NK-92 treated with Interleukin-12 subunit alpha and Interleukin-12 subunit beta, amount 100 ng/mL, for 24 hours (cell line): ENCODE measurements at places on chromosomes 6 and 20.

DNA sequence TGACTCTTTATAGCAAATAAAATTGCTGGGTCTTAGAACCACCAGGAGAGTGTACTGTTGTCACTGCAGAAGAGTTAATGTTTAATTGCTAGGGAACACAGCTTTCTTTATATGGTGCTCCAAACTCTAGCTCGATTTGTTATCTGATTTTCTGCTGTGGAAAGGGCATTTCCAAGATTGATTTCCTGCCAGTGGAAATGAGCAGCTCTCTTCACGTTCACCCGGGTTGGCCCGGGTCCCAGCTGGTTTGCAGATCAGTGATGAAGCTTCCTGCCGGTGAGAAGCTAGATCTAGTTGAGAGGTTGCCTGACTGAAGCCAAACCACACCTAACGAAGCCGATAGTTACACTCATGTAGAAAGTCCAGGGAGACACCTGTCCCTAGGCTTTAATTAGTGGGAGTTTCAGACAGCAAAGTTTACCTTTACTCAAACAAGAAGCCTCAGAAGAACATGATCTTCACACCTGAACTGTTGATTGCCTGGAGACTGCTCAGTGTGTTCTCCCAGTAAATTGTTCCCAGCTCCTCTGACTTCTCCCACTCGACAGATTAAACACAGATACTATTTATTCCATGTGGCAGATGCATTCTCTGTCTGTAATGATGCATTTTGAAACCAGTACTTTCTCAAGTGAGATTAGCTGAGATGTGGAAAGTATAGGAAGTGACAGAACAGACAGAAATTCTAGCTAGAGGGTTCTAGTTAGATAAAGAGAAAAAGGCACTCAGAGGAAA is 27.8 kb downstream of the PAQR8 start:
- DNase-seq, result peak; percentile 26

GRCh38 chr6:36639171-36639808 is 39.2 kb upstream of the CDKN1A start:
- DNase-seq, result no peak

GRCh38 chr20:52552181-52552872 is 360.7 kb upstream of the ZFP64 start:
- DNase-seq, result no peak

- DNase-seq, result no peak
Observed at GRCh38 chr6:27293436-27294098, 18.5 kb downstream of the POM121L2 start.

- DNase-seq, result no peak
Observed at GRCh38 chr20:18750735-18751134, 62.8 kb upstream of the SCP2D1 start.

DNA sequence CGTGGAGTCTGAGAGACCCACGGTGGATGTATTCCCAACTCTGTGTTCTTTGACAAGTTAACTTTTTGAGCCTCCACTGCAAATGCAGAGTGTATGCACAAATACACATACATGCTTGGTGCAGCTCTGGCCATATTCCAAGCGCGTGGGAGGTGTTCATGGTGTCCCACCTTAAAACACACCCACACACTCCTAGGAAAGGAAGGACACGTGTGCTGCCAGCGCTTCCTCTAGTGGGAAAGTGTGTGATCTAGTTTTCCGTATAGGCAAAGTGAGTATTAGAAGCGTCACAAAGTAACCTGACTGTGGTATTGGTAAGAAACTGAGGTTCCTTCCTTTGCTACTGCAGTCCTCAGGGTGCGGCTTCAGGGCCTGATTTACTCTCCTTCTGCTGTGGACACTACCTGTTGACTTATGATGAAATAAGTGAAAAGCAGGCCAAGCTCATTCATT is 36.0 kb upstream of the MPC1 start:
- DNase-seq, result no peak

- no peak for DNase-seq
Observed at GRCh38 chr20:2672446-2672845, 8.4 kb upstream of the IDH3B start.

DNA sequence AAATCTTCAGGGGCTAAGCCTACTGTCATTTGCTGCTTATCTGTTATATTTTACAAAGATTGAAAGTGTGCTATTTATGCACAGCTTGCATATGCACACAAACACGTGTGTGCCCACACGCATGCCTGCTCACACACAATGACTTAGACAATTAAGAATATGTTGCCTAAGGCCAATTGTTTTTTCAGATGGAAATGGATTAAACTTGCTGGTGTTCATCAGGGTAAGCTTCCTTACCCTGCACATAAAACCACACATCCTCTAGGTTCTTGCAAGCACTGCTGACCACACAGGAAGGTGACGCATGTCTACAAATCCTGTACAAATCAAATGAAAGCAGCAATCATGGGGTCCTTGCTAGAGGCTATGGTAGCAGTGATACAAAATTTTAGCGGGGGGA is 58.4 kb downstream of the GJA10 start:
- DNase-seq, result peak; percentile 62

GRCh38 chr20:32547753-32548034 is 37.4 kb downstream of the NOL4L start:
- DNase-seq, result no peak

DNA sequence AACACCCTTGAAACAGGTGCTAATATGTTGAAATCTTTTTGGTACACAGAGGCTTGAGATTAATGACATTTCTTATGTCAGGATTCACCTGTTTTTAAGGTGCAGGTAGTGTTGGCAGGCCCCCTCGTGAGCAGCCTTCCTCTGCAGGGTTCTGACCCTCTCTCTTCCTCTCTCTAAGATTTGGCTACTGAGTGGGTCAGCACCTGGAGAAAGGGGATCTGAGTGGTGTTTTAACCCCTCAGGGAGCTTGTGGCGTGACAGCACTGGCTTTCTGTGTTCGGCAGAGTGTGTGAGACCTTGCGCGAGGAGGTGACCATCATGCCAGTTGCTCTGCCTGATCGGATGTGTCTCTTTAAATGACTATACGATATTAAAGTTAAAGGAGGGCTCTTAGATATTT is 37.1 kb downstream of the HIVEP1 start:
- no peak for DNase-seq

- no peak for DNase-seq
Observed at GRCh38 chr6:159689001-159689400, 4.0 kb downstream of the SOD2 start.

DNA sequence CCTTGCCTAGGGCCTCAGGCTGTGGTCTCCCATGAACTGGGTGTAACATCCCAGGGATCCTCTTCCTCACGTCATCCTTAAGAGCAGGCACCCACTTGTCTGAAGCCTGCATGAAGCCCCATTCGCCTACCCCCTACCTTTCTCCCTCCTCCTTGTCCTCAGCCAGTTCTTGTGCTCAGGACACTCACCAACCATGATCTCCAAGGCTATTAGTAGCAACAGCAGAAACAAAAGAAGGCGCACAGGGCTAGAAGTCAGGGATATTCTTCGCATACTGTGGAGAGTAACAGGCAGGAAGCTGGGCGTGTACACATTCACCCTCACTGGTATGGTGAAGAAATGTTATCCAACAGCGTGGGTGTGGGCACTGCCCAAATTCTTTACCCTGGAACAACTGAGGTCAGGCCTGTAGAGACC is 7.3 kb downstream of the RAET1E start:
- no peak for DNase-seq

- DNase-seq, result no peak
Observed at GRCh38 chr6:158571826-158572652, 12.1 kb downstream of the TMEM181 start.

- DNase-seq, result no peak
Observed at GRCh38 chr6:72616406-72617015, 5.4 kb upstream of the KCNQ5 start.

DNA sequence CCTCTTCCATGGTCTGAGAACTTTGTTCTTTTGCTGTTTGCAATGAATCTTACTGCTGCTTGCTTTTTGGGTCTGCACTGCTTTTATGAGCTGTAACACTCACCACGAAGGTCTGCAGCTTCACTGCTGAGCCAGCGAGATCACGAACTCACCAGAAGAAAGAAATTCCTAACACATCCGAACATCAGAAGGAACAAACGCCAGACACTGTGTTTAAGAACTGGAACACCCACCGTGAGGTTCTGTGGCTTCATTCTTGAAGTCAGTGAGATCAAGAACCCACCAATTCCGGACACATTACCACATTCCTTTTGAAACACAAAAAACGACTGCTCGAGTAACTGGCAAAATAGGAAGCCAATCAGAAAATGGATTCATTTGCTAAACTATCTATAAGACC is 471.8 kb downstream of the TFAP2A start:
- DNase-seq, result no peak

DNA sequence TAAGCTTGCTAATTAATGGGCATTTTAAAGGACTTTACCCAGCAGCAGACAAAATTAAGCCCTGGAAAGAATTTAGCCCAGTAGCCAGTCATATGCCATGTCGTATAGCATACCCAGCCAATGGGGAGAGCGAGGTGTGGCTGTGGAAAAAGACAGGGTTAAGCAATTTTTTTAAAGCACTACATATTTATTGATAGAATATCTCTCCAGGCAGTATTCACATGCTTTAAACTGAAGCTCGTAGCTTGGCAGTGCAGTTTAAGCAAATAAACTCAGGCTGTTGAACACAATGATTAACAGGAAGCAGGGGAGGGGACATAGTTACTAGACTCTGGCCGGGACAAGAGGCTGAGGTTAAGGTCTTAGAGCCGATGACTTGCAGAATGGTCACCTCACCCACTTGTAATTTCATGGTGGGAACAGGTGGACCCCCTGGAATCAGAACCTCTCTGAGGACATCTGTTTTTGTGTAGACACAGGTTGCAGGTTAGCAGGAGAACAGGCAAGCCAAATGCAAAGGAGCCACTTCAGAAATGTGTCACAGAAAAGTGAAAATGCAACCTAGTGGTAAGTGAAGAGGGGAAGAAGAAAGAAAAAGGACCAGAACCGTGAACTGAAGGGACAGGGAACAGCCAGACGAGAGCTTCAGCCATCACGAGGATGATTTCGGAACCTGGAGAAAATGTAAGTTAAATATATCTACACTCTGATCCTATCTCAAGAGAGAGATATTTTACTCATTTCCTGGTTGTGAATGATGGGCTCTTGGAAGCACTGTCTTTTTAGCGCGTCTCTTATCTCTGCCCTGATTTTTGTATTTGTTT is 7.2 kb downstream of the GCNT2 start:
- no peak for DNase-seq

GRCh38 chr6:53124131-53124800 is 24.4 kb downstream of the GCM1 start:
- no peak for DNase-seq

- no peak for DNase-seq
Observed at GRCh38 chr20:25553819-25554296, 31.5 kb downstream of the NINL start.

DNA sequence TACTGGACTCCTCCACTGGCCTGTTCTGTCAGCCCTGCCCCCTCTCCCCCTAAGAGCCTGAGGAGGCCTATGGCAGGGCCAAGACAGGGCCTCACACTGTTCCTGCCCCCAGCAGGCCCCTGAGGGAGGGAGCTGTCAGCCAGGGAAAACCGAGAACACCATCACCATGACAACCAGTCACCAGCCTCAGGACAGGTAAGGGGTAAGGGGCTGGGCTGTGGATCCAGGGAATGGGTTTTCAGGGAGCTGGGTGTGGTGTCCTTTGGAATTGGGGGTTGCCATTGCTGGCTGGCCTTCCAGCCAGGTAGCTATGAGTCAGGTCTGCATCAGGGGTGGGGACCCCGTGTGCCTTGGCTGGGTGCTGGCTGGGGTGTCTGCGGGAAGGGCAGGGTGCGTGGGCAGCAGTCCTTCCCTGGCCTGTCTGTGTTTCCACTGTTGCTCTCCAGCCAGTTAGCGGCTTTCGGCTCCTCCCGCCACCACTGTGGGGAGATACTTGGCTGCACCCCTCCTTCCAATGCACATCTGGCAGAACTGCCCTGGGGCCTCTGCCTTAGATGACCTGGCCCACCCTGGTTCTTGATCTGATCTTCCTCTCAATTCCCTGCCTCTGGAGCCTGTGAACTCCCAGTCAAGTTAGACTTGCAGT is 3.9 kb downstream of the SLC29A1 start:
- no peak for DNase-seq

DNA sequence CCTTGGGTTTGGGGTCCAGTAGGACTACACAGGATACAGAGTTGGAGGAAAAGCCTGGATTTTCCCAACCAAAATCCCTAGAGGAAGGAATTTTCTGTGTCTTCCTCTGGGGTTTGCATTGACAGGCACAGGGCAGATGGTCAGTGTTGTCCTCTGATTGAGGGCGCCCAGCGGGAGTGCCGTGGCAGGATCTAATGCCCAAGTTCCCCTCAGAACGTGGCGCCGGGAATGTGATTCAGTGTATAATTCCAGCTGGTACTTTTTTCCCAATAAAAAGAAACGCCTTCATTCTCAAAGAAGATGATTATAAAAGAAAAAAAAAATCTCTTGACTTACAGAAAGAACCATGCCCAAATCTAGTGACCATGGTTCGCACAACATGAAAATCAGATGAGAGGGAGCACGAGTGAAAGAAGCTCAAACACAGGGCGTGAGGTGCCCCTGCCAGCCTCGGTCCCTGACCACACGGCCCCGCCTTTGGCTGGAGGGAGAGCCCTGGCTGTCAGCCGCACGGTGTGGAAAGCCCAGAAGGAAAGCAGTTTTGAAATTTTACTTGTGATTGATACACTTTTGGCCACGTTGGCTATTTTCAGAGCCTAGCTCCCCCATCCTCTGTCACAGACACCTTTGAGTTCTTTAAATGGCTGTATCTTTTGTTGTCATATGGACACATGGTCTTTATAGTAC is 31.6 kb downstream of the VEGFA start:
- no peak for DNase-seq

DNA sequence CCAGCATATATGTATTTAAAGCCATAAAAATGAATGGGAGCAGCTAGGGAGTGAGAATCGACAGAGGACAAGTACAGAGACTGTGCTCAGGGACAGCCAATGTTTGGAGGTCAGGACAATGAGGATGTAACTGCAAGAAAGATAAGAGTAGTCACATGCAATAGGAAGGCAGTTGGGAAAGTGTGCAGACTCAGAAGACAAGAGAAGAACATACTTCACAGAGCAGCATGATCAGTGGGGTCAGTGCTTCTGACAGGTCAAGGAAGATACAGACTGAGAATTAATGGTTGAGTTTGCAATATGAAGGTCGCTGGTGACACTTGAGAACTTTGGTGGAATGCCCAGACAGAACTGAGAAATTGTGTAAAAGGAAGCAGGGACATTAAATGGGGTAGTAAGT is 25.1 kb downstream of the PLAGL1 start:
- no peak for DNase-seq

DNA sequence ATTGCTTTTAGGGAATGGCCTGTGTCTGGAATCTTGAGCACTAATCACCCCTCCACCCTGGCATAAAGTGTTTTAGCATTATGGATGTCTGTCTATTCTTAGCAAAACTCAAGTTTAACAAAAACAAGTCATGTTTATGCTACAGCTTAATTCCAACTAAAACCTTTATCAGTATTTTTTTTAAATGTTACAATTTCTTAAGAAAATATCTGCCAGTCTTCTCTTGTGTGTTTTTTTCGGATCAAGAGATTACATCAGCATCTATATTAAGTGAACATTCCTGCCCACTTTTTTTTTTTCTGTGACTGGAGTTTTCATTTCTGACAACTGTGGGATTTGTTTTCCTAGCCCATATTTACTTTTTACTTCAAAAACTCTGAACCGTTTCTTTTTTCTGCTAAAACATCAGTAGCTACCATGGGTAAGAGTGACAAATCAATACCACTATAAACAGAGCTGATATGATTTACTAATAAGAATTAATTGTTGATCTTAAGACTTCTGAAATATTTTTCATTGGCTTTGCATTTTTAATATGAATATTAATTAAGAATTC is 94.3 kb downstream of the EDN1 start:
- DNase-seq, result no peak
